ENCODE measurements at places on chromosomes 16 and 17.

DNA sequence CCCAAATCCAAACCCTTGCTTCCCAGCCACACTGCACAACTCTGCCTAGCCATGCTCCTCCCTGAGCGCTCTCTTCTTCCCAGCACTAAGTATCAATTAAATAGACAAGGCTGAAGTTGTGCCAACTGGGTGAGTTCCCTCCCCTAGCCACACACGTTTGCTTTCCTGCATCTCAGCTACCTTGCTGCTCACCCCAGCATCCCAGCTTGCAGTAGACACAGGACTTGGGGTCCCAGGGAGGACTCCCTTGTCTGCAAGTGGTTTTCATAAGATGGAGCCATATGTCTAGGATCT lies 4.9 kb downstream of the CCDC182 start:
- no peak for DNase-seq

- no peak for DNase-seq
Measured at GRCh38 chr16:50172195-50172922, 19.3 kb downstream of the TENT4B start.

DNA sequence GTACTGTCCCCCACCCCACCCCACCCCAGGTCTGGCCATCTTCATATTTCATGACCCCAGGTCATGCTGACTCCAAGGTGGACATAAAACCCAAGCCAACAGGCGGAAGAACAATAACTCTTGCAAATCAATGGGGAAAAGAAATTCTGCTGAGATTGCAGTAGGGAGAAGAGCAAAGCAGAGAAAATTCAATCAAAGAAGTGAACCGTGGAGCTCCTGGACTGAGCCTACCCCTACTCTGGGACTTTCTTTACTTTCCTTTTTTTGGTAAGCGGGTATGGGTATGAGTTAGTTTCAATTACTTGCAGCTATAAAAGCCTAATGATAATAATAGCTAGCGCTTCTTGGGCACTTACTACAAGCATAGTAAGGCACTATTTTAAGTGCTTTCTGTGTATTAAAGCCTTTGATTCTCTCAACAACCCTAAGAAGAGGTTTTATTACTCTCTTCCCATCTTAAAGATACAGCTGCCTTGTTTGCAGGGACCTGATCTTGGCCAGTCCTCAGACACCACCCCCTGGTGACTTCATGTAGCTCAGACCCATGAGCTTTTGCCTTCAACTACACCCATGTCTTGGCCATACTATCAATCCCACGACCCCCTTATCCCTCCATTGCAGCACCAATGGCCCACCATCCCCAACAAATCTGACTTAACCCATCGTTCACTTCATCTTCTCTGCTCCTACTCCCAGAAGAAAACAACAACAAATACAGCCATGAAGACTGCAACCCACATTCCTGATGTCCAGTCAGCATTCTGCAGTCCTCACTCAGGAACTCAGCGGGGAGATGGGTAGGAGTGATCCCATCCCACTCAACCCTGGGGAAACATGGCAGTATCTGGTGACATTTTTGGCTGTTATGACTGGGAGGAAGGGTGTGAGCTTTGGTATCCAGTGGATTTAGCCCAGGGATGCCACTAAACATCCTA lies 4.4 kb downstream of the GGA2 start:
- no peak for DNase-seq

- no peak for DNase-seq
Measured at GRCh38 chr16:58906981-58907715, 173.0 kb upstream of the GOT2 start.

Measured in T47D (cell line).